Stimulated activated CD8-positive, alpha-beta memory T cell treated with anti-CD3 and anti-CD28 coated beads, Interleukin-15, amount 100 ng/mL, for 1 hour (primary cell): ENCODE measurements at places on chromosomes 7 and 10.

- DNase-seq = no peak
Observed at GRCh38 chr10:23613900-23614299, 175.0 kb downstream of the OTUD1 start.

DNA sequence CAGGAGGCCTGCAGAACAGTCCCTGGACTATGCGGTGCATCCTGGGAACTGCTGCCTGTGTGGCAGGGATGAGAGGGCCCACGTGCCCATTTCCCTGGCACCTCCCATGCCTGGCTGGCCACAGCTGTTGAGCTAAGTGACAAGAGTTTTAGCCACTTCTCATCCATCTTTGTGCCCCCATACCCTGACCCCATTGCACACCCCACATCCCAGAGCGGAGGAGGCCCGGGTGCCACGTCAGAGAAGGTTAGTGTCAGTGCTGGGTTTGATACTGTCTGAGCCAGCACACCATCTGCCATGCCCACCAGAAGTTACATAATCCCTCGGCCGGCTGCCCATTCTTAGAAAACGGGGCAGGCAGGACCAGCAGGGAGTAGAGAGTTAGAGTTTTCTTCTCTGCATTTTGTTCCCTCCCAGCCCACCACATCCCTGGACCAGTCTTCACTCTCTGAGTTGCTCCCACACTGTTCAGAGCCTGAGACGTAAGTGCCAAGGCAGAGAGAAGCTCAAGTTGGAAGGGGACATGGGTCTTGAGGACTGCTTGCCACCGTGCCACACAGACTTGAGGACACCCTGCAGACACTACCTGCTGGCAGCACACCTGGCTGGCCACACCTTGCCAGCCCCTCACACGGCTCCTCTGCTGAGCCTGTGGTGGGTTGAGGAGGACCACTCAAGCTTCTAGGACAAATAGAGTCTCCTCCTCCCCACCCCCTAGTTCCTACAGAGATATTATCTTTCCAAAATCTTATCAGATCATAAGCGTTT, 13.1 kb downstream of the UNC5B start:
- DNase-seq = no peak

- DNase-seq = no peak
Observed at GRCh38 chr7:148914208-148914777, 30.2 kb upstream of the EZH2 start.

DNA sequence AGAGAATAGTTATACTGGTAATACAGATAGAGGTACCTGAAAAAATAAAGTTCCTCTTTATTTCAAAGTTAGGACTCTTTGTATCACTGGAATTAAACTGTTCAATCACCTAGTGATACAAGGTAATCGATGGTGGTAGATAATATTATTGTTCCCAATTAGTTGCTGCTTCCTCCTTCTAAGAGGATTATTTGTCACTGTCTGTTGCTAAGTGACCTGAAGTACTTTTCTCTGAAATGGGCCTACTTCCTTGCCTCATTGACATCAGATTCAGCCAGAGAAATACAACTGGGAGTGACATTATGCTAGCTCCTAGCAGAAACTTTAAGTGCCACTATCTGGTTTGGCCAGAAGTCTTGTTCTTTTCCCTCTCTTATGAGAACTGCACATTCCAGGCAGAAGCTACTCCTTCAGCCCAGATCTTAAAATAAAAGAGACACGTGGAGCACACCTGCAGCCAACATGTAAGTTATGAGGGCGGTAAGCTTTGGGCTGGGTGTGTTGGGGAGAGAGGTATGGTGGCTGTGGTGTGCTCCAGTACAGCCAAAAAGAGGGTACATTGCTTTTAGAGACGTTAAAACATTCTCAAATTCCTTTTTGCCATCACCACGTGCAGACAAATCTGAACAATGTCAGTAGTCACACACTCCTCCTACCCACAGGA, 54.8 kb downstream of the MINDY3 start:
- DNase-seq = no peak

GRCh38 chr7:23893942-23894891, 184.2 kb downstream of the STK31 start:
- no peak for DNase-seq

GRCh38 chr10:13831711-13832141, 245.0 kb downstream of the PRPF18 start:
- DNase-seq = no peak

DNA sequence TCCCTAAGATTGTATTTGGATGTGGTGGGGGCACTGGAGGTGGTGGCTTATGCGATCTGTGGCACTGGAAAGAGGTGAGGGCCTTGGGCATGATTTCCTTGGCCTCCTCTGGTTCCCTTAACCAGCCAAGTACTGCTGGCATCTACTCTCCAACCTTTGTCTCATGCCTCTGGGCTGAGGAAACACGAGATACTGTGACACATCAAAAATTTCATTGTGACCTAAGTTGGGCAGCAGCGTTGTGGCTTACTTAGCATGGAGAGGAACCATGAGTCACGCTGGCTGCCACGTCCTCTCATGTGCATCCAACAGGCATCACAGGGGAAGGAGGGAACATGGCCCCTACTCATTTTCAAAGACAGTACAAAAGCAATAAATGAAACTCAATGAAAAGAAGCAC, 29.7 kb upstream of the GSDME start:
- no peak for DNase-seq

DNA sequence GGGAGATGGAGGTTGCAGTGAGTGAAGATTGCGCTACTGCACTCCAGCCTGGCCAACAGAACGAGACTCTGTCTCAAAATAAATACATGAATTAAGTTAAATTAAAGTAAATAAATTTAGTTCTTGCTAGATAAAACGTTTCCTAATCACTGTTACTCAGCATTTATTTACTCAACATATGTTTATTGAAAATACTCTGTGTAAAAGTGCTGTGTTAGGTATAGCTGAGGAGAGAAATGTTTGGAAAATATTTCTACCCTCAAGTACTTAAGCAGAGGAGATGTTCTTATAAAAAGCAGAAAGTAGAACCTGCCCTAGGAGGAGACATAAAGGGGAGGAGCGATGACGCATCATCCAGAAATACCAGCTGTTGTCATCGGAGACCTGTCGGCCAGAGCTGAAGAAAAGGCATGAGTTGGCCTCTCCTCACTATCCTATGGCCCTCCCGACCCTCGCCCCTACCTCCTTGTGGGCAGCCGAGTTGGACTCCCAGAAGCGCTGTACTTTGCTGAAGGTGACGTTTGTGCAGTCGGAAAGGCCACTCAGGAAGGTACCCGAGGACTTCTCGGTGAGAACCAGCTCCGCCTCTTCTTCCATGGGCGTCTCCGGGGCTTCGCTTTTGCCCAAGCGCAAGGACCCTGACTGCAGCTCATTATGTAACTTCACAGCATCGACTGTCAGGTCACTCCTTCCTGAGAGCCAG, 1.1 kb downstream of the RRP12 start:
- no peak for DNase-seq

DNA sequence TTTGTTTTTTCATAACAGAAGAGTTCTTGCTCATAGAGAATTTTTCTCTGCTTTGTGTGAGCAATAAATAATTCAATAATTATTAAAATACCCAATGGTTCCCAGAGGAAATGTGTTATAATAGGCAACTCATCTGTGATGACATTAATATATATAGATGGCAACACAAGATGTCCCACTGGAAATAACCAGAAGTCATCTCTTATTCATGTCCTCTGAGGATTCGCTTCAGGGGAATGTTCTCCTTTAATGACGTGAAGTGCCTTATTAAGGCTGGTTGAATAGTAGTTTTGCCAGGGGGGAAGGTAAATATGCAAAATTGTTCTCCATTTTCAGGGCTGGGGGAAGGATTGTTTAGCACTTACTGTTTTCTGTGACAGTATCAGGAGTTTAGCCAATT, 3.1 kb downstream of the SLC39A12 start:
- no peak for DNase-seq

DNA sequence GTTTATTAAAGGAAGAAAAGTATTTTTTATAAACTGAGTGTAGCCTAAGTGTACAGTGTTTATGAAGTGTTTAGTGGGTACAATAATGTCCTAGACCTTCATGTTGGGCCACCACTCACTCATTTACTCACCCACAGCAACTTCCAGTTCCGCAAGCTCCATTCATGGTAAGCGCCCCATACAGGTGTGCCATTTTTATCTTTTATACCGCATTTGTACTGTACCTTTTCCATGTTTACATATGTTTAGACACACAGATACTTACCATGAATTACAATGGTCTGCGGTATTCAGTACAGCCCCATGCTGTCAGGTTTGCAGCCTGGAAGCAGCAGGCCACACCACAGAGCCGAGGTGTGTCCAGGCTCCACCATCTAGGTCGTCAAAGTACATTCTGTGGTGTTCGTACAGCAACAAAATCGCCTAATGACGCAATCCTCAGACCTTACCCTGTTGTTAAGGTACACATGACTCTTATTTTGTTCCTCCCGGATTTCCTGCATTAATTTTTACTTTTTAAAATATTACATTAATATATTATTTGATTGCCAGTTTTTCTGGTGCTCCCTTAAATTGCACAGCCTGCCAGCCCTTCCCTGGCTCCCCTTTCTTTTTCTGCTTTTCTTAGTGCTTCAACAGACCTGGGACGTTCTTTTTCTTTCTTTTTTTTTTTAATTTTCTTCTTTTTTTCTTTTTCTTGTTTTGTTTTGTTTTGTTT, 881 bp upstream of the SSBP1 start:
- no peak for DNase-seq

DNA sequence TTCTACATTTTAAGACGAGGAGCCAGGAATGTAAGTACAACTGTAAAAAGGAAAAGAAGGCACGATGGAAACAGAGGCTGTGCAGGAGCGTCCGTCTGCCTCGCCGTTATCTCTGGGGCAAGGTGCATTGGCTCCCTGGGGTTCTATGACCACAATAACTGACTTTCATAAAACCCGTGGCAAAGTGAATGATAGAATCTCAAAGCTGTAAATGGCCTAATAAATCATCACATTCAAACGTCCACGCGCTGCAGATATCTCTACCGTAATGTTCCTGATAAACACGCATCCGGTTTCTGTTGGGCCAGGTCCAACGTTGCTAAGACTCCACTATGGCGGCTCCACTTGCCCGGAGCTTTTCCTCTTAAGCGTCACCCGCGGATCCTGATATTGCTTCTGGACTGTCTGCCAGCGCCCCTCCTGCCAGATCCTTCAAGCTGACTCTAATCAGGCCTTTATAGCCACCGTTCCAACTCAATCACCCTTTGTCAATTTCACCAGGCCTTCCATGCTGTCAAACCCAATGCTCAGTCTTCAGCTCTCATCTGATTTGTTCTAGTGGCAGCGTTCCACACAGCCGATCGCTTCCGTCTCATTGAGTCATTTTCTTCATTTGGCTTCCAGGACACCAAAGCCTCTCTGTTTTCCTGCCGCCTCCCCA, 265.6 kb upstream of the FOXK1 start:
- no peak for DNase-seq

DNA sequence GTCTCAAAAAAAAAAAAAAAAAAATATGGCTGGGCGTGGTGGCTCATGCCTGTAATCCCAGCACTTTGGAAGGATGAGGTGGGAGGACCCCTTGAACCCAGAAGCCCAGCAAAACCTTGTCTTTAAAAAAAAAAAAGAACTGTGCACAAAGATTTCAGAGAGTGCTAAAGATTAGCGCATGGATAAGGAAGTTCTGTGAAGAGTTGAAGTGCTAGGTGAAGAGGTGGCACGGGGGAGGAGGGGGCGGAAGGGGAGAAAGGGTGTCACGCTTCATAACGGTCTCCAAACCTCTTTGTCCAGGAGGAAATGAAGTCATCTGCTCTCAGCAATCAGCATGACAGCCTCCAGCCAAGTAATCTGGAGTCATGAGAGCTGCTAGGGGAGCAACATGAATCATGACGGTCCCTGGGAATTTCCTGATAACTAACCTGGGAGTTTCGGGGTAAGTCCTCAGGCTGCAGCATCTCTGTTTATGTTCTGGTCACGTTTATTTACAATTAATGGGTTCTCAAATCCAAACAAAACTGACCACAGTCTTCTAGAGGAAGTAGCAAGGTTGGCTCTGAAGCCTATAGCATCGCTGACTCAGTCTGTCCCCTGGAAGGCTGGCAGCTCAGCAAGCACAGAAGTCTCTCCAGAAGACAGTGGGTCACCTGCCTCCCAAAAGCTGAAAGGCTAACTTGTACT, 1.9 kb upstream of the PLAU start:
- no peak for DNase-seq

GRCh38 chr10:807958-808353, 118.5 kb upstream of the DIP2C start:
- no peak for DNase-seq

DNA sequence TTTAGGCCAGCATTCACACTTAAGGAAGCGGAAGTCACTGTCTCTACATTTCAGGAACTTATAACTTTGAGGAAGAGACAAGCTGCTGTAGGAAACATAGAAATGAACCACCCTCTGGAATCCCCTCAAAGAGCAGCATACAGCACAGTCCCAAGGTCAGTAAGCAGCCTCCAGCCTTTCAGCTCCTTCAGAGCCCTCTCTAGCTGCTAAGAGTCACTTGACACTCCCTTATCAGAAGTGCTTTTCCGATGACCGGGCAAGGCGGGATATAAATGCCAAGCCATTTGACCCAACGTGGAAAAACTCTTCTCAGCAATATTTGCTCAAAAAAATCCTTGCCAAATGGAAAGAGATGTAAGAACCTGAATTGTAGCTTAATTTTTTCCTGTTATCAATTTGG, 1284.3 kb downstream of the XPNPEP1 start:
- DNase-seq = no peak

GRCh38 chr10:95832216-95833041, 75.3 kb upstream of the CC2D2B start:
- no peak for DNase-seq

DNA sequence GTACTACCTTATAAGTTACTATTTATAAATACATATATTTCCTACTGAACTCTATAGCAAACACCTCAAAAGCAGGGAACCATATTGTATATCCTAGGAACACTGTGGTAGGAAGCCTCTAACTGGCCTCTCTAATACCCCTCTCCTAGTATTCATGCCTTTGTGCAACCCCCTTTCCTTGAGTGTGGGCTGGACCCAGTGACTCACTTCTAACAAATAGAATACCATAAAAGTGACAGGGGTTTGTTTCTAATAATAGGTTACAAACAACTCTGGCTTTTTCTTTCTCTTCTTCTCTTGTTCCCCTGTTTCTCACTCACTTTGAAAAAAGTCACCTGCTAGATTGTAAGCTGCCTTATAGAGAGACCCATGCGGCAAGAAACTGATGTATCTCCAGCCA, 51.6 kb upstream of the MACC1 start:
- no peak for DNase-seq

DNA sequence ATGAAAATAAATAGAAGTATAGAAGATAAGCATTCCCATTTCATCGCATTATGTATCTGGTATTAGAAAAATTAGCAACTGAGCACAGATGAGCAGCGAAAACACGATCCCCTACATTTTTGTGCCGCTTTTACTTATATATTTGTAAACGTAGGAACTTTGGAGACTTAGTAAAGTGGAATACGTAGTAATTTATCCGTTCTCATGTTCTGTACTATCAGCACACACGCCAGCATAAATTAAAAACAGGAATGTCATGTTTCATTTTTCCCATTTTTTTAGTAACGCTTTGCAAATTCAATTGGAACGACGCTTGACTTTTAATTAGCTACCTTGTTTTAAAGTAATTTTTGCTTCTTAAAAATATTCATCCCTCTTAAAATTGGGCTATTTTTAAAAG, 2.4 kb downstream of the ZNRF2 start:
- no peak for DNase-seq

GRCh38 chr7:26898891-26899290, 34.5 kb upstream of the SKAP2 start:
- no peak for DNase-seq
